ENCODE measurements at places on chromosomes 3 and 15.
A peak's percentile ranks its signal among the peaks of the same experiment; 100 is the strongest.

- DNase-seq = no peak
These were observed 488.2 kb upstream of the NECTIN3 start for GRCh38 chr3:110583373-110583935.

DNA sequence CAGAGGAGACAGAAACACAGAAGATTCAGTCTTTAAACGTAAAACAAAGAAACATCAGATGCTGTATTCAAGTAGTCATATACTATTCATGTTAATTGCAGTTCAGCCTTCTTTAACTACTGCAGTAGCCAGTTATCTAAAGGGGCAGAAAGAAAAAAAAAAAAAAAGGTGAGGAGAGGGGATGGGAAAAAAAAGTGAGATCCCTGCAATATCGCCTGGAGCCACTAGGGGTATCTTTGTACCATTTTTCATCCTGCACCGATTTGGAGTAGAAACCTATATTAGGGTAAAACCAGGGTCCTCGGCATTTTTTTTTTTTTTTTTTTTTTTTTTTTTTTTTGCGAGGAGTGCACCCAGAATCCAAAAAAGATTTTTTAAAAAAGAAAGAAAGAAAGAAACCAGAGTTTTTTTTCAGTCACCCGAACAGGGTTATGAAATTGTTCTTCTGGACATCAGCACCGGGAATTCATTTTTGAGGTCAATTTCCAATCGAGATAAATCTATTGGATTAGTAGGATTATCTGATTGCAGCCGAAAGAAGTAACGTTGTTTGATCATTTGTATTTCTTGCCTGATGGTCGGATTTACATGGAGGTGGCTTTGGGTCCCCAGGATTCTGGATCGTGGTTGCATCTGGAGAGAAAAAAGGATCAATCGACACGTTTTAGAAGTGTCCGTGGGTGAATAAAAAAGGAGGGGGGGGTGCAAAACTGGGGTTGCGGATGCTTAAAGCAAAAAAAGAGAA is 186.7 kb downstream of the NLGN1 start:
- DNase-seq = no peak

DNA sequence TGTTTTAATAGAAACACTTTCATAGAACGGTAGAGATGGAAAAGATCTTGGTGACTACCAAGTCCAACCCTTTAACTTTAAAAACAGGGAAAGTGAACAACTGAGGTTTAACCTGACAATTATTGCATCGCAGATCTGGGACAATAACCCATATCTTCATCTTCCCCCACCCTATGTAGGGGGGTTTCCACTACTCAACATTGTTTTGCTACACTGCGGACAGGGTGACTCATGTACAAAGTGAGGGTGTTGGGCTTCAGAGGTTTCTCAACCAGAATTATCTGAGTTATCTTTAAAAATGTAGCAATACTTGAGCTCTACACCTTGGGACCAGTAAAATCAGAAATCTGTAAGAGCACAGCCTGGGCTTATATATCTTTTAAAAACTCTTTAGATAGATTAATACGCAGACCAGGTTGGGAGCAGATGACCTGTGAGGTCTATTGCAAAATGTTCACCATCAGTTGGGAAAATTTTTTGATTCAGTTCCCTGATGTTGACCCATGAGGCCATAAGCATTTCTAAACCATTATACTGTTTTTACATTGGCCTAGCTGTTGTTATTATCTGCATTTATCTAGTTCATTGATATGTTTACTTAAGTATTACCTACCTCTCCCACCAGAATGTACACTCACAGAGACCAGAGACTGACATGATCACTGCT is 103.6 kb upstream of the ICE2 start:
- no peak for DNase-seq

DNA sequence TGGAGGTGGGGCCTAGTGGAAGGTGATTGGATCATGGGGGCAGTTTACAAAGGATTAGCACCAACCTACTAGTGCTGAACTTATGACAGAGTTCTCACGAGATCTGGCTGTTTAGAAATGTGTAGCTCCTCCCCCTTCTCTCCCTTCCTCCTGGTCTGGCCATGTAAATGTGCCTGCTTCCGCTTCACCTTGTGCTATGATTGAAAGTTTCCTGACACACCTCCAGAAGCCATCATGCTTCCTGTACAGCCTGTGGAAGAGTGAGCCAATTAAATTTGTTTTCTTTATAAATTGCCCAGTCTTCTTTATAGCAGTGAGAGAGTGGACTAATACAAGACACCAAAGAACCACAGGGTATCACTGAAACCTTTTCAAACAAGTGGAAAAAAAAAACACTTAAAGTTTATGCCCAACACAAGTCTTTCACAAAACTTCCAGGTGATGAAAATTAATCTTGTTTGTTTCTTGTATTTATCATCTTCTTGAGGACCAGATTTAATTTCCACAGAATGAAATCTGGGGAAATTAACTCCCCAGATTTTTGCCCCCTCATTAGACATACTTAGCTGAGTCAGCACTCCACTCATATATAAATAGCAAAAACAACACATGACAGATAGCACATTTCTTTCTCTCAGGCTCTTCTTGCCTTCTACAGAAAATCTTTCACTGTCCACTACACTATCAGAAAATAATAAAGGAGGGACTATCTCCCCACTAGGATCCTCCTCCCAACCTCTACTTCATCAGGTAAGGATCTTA is 847.2 kb downstream of the TUSC7 start:
- DNase-seq = peak; percentile 54

DNA sequence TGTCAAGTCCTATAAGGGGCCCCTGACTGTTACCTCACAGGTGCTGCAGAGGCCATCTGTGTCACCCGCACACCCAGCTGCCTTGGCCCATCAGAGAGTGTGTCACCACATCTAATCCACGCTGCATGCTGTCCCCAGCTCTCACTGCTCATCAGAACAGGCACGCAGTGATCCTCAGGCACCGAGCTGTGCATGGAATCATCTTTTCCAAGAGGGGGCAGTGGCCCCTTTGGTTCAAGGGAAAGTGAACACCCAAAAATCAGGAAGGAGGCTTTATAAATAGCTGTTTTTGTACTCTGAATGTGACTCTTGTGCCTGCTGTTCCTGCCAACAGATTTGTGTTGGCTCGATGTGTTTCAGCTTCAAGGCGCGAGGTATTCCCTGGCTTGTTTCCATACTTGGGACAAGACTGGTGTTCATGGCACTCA is 110.3 kb upstream of the ETV5 start:
- DNase-seq = no peak

DNA sequence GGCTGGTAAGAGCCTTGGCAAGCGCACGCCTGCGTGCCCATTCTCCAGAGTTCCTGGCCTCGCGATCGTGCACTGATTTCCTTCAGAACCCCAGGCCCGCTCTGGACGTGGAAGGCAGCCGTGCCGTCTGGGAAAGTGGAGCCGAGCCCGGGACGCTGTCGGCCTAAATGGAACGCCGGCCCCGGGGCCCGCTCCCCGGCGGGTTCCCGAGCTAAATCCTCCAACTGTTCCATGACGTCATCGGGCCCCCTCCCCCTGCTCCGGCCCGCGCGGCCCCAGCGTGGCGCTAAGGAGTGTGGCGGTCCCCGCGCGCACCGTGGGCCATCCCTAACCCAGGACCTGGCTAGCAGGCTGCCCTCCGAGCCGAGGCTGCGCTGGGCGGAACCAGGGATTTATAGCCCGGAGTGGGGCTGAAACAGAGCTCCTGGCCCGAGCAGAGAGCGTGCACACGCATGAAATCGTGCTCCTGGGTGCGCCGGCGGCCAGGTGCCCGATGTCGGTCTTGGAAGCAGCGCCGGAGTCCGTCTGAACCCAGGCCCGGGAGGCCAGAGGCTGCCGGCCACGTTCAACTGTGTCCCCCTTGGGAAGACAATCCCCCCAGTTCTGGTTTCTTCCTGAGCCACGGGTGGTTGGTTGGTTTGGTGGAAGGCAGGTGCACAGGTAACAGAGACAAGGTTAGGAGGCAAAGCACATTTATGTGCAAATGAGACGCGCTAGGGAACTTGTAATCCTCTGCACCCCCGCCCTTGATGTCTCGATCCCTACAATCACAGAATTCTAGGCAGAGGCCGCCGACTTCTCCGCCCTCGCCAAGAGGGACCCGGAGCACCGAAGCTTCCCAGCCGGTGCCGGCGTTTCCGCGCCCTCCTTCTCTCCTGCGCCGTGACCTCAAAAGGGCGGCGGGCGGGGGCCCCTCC is 84.9 kb upstream of the ETV5 start:
- DNase-seq = peak; percentile 51

DNA sequence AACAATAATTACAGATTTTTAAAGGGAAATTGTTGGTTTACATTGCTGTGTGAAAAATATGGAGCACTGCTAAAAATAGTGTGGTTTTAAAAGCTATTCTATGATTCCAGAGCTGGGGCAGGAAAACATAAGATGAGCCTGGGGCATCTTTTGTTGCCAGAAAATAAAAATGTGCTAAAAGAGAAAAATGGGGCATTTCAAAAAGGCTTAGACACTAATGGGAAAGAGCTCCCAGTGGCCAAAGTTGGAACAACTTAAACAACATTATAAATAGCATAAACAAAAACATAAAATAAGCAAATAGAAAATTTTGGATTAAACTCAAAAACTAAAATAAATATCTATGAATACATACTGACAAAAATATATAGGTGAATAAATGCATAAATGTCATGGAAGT is 478.9 kb downstream of the NLGN1 start:
- no peak for DNase-seq
